ENCODE measurements at places on chromosomes 2 and 18.

DNA sequence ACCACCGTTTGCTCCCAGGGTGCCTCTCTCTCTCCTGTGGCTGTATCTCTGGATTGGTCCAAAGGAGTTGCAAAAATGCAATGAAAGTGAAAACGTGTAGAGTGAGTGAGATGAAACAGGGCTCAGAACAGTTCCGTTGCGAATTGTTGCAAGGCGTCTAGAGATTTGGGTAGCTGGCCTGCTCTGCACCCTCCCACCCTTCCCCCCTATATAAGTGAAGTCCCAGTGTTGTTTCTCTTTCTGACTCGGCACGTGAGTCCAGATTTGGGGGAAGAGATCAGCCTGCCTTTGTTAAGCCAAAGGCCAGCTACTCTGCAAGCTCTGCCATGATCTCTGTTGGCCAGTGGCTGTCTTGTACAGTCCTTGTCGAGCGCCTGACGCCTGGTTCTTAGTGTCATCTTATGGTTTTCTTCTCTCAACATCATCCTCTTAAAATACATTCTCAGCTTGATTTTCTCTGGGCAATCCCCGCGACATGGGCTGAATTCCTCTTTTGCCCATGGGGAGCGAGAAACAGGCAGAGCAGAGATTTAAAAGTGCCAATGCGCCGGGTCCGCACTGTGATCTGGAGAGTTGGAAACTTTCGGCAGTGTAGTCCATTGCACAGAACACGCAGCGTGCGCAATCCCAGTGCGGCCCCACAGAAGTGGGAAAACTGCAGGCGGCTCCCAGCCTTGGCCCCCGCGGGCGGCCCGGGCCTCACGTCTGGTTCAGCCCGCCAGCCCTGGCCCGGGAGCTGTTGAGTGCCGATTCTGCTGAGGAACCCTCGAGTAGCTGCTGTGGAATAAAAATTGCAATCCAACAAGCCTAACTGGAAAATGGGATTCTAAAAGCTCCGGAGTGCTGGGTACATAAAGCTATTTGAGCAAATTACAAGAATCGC is 9.3 kb downstream of the MEIS1 start:
- no peak for DNase-seq

- DNase-seq: no peak
Measured at GRCh38 chr2:176364273-176364977, 95.2 kb downstream of the MTX2 start.

- no peak for DNase-seq
Measured at GRCh38 chr2:177595126-177595845, 202.7 kb downstream of the AGPS start.

GRCh38 chr2:230434677-230435324 is 18.8 kb downstream of the SP100 start:
- DNase-seq: no peak

GRCh38 chr2:1641523-1641922 is 102.8 kb downstream of the PXDN start:
- DNase-seq: no peak

GRCh38 chr2:151302879-151303278 is 13.4 kb upstream of the NMI start:
- no peak for DNase-seq

GRCh38 chr2:118665784-118666529 is 181.5 kb downstream of the EN1 start:
- DNase-seq: no peak

- no peak for DNase-seq
Measured at GRCh38 chr2:73256618-73256922, 22.5 kb downstream of the CCT7 start.

DNA sequence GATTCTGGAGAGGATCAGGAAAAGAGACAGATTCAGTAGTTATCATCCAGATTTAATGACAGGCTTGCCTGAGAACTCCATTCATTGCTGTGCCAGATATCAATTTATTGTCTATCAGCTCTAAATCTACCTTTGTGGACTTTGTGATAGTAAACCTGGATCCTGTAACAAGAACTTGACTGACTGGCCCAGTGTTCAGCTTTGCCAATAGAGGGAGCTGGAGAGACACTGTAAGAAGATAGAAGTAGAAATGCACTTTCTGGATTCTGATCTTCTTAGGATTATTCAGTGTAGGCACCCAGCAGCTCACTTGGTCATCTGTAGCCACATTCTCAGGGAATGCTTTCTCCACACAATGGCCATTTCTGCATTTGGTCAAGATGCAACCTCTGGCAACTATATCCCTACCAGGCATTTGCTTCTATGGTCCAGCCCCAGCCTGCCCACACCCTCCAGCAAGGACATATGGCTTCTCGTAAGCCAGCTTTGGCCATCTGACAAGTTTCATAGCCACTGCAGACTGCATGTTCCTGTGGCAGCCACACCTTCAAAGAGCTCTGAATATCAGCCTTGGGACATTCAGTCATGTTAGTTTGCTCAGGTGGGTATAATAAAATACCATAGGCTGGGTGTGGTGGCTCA is 6.1 kb upstream of the SERPINB8 start:
- DNase-seq: no peak

- DNase-seq: no peak
Measured at GRCh38 chr2:134910763-134911399, 7.7 kb upstream of the CCNT2 start.

GRCh38 chr18:9700261-9700796 is 7.8 kb upstream of the RAB31 start:
- DNase-seq: no peak

GRCh38 chr2:15181092-15181745 is 379.9 kb downstream of the NBAS start:
- DNase-seq: no peak

GRCh38 chr2:197548582-197548981 is 32.7 kb downstream of the MOB4 start:
- no peak for DNase-seq

DNA sequence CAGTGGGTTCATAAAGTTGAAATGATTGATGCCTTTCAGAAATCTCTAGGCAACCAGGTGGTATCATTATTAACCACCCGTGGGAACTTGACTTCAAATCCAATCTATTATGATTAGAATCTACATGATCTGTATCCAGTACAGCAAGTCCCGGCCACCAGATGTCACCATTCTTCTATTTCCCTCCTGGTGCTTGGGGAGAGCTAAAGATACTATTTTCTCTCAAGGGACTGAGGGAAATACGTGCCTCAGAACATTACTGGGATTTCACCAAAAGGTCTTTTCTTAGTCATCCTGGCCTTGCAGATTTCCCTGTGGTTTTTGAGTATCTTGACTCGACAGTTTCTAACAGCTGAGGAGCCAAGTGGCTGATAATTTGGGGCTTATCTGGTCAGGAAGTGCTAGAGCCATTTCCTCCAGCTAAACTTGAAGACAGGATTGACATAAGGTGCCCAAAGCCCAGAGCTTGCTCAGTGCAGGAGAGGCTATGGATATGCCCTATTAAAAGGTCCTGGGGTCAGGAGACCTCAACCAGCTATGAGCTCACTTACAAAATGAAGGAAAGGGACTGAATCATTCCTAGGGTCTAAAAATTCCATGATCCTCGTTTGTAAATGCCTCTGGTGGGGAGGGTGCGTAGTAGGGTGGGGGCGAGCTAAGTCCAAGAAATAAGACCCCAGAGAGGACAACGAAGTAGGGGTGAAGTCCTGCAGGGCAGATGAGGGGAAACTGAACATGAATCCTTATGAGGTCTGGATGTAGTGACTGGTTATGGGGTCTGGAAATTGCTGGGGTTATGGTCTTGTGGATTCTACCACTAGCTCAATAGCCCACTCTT is 135.4 kb upstream of the MGAT5 start:
- no peak for DNase-seq

All from activated gamma-delta T cell (primary cell).